ENCODE measurements at places on chromosomes 7 and 10.

DNA sequence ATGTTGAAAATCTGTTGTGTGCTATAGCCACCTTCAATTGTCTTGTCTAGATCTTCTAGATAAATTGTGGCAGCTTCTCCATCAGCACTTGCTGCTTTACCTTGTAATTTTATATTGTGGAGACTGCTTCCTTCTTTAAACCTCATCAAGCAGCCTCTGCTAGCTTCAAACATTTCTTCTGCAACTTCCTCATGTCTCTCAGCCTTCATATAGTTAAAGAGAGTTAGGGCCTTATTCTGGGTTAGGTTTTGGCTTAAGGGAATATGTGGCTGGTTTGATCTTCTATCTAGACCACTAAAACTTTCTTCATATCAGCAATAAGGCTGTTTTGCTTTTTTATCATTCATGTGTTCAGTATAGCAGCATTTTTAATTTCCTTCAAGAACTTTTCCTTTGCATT, 128.2 kb downstream of the ADAM22 start:
- DNase-seq: no peak

GRCh38 chr7:28510026-28510369, 97.7 kb downstream of the CREB5 start:
- no peak for DNase-seq

DNA sequence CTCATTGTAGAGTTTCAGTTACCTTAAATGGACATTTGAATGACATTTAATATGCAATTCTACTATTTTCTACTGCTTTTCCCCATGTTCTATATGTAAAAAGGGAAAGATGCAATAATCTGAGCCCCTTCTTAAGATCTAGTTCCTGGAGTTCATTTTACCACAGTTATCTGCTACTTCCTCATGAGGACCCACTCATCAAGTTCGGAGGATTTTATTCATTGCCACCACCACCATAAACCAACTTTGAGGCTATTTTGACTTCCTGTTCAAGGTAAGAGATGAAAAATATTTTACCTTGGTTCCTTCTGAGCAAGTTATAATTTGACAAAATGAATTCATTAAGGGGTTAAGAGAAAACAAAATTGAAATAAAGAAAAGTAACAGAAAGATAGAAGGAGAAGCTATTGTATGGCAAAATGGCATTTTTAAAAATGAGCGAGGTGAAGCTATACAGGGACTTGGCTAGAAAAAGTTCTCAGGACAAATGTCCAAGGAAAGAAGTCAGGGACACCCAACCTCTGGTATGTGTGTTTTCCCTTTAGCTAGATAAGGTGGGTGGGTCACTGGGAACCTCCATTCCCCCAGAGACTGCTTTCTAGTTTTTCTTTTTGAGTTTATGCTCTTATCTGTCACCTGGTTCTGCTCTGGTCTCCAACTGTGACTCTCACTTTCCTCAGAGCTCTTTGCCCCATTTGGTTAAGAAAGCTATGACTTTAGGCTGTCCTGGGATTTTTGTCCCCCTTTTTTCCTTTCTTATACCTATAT, 14.9 kb upstream of the FAM3C start:
- no peak for DNase-seq

DNA sequence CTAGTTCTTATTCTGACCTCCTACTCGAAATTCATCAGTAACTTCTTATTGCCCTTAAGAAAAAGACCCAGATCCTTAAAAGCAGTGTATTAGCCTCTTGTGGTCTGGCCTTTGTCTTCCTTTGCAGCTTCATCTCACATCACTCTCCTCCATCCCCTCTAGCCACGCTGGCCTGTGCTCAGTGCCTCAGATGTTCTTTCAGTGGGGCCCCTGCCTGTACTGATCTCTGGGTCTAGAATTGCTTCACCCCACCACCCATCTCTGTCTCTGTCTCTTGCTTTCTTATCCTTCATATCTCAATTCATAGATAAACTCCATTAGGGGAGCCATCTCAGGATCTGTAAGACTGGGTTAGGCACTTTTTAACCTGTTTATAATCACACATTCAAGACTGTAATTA, 1178.5 kb upstream of the C7orf33 start:
- DNase-seq: no peak

GRCh38 chr7:21429786-21430574, 2.1 kb downstream of the SP4 start:
- DNase-seq: no peak

DNA sequence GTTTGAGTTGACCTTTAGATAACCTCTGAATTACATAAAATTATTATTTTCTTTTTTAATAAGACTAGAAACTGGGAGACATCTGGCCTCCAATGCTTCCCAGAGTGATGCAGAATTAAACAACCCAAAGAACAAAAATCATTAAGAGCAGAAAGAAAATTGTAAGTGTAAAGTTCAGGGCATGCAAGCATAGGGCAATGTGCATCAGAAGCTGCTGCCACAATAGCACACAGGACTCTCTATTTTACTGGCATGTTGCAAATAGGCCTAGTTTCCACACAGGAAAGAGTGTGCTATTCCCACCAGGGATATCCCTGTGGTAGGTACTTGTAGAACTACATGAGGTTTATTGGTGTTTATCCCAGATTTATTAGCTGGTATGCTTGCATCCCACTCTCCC, 20.5 kb upstream of the STEAP2 start:
- DNase-seq: no peak

DNA sequence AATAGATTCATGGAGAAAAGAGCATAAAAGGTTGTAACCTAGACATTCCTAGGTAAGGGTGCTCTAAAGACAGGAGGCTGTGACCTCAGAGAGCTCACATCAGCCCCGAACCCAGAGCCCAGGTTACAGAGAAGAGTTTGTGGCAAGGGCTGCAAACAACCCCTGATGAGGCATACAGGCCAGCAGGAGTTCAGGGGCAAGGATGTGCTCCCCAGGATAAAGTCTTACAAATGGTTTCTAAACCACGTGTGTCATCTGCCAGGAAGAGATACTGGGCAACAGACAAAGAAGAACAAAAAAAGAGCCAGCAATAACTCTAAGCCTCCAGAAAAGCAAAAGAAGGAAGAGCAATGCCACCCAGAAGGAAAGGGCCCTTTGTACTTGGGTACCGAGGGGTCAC, 27.7 kb downstream of the NCAPG2 start:
- no peak for DNase-seq

GRCh38 chr10:86779220-86780017, 23.0 kb downstream of the BMPR1A start:
- DNase-seq: no peak

DNA sequence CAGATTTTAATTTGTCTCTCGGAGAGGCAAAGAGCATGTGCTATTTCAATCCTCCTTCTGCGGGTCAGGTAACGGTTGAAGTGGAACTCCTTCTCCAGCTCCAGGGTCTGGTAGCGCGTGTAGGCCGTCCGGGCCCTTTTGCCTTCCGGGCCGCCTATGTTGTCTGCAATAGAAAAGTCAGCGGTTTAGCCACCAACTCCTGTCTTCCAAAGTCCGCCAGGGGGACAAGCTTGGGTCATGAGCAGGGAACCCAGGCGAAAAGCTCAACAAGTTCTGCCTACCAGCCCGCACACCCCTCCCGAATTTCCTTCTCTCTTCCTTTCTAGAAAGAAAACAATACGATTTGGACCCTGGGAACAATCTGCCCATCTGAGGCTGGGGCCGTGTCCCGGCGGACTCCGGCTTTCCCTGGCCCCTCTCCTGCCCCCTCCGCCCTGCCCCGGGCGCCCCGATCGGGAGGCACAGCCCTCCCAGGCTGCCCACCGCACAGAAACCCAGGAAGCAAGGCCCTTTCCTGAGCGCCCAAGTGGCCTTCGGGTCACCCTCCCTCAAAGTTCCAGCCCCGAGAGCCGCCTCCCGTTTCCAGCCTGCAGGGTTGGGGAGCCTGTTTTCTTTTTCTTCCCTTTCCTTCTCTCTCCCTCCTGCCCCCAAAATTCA, 1.4 kb downstream of the HOXA5 start:
- no peak for DNase-seq

GRCh38 chr7:92916770-92917224, 80.4 kb upstream of the CDK6 start:
- DNase-seq: no peak

GRCh38 chr10:10125676-10126075, 892.0 kb upstream of the CELF2 start:
- no peak for DNase-seq

- DNase-seq: no peak
Observed at GRCh38 chr10:43796781-43797180, 148.1 kb upstream of the ZNF32 start.

GRCh38 chr7:41063116-41063515, 639.8 kb downstream of the INHBA start:
- DNase-seq: no peak

GRCh38 chr7:50397320-50397970, 52.7 kb downstream of the FIGNL1 start:
- DNase-seq: no peak

GRCh38 chr7:47028284-47028683, 553.6 kb downstream of the TNS3 start:
- no peak for DNase-seq

DNA sequence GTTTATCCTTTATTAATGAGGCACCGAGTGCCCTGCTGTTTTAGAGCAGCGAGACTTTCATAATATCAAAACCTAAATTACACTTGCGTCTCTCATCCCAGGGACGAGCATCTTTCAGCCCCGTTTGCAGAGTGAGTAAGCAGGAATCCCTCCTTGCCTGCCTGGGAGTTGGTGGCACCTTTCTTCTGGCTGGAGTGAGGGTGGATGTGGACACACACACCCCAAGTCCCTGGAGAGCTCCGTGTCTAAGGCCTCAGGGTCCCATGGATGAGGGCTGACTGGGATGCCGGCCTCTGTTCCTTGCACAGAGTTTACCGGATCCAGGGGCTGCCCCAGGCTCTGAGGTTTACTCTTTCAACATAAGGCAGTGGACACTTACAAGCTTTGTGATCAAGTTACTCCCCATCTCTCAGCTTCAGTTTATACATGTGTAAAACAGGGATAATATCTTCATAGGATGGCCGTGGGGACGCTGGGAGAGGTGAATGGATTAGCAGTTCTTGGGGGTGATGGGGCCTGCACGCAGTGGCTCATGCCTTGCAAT, 24.5 kb downstream of the POLL start:
- no peak for DNase-seq

GRCh38 chr7:34281260-34281659, 375.9 kb downstream of the BMPER start:
- no peak for DNase-seq

DNA sequence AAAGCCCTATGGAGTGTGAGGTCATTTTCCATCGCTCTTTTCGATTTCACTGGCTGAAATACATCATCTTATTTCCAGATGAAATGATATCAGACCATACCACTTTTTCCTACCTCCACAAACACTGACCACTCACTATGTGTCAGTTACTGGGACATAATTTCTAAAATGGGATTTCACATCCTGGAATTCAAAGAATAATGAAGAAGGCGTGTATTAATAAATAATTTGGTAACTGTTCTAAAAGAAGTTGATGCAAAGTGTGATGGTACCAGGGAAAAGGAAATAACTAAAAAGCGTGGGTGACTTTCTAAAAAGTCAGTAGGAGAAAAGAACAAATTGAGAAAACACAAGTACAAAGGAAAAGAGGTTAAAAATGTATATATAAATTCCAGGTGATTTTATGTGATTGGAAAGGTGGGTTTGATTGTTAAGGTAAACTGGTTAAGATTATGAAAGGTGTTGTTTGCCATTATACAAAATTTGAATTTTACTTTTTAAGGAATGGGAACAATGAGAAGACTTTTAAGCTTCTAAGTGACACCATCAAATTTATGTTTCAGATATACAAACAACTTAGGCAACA, 764 bp upstream of the NDUFA5 start:
- no peak for DNase-seq

GRCh38 chr7:98133621-98134303, 27.1 kb downstream of the LMTK2 start:
- DNase-seq: no peak

GRCh38 chr7:105677817-105678573, 96.7 kb upstream of the EFCAB10 start:
- DNase-seq: no peak

GRCh38 chr10:71688256-71688655, 31.3 kb downstream of the C10orf105 start:
- no peak for DNase-seq

- no peak for DNase-seq
Observed at GRCh38 chr10:49184642-49185111, 3.5 kb downstream of the TMEM273 start.

DNA sequence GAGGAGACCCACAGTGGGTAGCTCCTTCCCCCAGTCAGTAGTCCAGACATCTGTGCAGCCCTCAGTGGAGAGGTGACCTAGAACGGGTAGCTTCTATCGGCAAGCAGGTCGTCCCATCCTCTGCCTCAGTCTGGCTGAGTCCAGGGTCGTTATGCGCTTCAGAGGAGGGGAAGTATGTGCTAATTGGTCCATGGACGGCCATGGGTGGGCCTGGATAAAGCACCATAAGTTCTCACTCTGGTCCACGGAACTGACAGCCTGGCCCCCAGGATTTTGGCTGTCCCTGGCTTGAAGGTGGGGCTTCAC, 78.6 kb downstream of the HDAC9 start:
- DNase-seq: no peak

GRCh38 chr7:130274983-130275591, 8.4 kb downstream of the CPA2 start:
- no peak for DNase-seq

DNA sequence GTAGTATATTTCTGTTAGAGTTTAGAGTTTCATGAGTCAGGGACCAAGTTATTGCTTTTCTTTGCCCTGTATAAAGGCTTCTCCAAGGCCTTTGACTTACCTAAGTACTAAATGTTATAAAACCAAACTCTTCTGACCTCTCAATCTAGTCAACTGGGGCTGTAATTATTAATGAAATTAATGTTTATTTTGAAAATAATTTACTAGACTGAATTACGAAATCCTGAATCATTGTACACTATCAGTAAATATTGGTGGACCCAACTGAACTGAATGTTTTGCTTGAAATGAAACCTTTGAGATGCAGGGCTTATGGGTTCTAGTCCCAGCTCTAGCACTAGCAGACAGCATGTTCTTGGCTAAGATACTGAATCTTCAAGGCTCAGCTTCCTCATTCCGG, 1.7 kb upstream of the CYP2C9 start:
- no peak for DNase-seq

GRCh38 chr7:85682833-85683620, 496.2 kb upstream of the SEMA3D start:
- DNase-seq: no peak

GRCh38 chr10:113445736-113446135, 107.1 kb upstream of the HABP2 start:
- DNase-seq: no peak

GRCh38 chr10:63697956-63698786, 177.0 kb downstream of the REEP3 start:
- DNase-seq: no peak

Measured in Panc1 (cell line).